ENCODE measurements at places on chromosomes 4 and X. TPM values are rescaled to one million over a fixed set of nuclear protein-coding genes. Genes with fewer than 3 reads are reported as not detected.

The GPR143 gene
- total RNA-seq: not detected

DNA sequence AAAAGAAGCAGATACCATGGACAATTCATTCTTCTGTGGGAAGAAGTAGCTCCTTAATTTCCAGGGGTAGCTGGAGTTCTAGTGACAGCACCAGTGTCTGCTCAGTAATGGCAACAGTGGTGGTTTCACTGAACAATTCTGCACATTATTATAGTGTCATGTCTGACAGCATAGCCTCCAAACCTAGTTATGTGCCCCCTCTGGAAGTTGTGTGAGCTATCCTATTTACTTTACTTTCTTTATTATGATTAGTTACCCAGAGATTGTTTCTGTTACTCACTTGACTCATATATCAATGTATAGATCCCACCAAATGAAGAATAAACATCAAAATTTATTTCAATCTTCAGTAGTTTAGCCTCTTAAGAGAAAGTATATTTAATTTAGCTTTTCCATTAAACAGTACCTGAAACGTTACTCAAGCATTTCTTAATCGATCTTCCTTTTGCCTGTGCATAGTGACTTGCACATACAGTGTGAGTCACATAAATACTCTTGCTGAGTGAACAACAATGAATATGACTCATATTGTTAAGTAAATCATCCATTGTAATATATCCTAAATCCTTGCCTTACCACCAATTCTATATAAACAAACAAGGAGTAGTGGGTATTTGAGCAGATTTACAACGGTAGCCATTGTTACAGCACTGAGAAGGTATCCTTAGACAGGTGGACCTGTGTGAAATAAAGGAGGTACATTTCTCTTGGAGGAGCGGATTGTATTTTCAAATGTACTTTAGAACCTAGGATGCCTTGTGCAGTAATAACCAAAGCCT lies 534.7 kb downstream of the ANKRD50 start:
- no peak overlapping the region for H3K27ac ChIP-seq
- H3K36me3 ChIP-seq: no peaks in the 10 kb centered on the region
- no peaks in the 10 kb centered on the region for H3K27me3 ChIP-seq
- H3K4me3 ChIP-seq: no peak overlapping the region

The LARP7 gene
- total RNA-seq: 32.9 TPM

DNA sequence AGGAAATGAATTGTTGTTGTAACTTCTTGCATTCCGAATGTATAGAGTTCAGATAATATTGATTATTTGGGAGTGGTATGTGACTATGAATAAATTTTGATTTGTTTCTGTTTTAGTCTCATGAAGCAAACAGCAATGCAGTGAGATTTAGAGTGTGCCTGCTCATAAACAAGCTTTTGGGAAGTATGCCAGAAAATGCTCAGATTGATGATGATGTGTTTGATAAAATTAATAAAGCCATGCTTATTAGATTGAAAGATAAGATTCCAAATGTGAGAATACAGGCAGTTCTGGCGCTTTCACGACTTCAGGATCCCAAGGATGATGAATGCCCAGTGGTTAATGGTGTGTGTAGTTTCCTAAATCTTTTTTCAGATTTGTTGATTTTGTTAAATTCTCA lies 2.0 kb downstream of the NCAPG start:
- no peak overlapping the region for H3K4me3 ChIP-seq
- H3K27me3 ChIP-seq: no peaks in the 10 kb centered on the region
- peaks cover 3% of the 10 kb centered on the region for H3K36me3 ChIP-seq
- peaks cover 41% of the 10 kb centered on the region for H3K4me1 ChIP-seq
- H3K27ac ChIP-seq: no peak overlapping the region

The TEX13C gene
- not detected for total RNA-seq

- H3K4me3 ChIP-seq: no peak overlapping the region
- no peaks in the 10 kb centered on the region for H3K36me3 ChIP-seq
- H3K27ac ChIP-seq: no peak overlapping the region
- DNase-seq: no peak
- H3K27me3 ChIP-seq: no peaks in the 10 kb centered on the region
- H3K4me1 ChIP-seq: no peaks in the 10 kb centered on the region
These were observed 156.9 kb downstream of the ENOX2 start for GRCh38 chrX:130746077-130746476.

The SYN1 gene
- 1.1 TPM for total RNA-seq

DNA sequence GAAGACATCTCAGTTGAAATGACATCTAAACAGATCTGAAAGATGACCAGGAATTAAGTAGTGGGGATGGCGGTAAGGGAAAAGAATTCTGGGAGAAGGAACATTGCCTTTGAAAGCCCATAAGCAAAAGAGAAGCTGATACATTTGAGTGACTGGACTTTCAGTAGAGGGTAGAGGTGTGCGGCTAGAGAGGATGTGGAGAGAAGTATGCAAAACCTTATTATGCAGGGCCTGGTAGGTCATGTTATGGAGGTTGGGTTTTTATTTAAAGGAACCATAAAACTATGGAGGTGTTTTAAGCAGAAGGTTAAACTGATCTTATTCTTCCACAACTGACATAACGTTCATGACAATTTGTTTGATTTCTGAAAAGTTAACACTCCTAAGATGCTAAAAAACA lies 36.3 kb downstream of the RPS6KA3 start:
- peak overlapping the region; percentile 74 for H3K27ac ChIP-seq
- no peak for DNase-seq
- no peaks in the 10 kb centered on the region for H3K27me3 ChIP-seq
- H3K4me3 ChIP-seq: peak overlapping the region; percentile 34
- H3K4me1 ChIP-seq: peaks cover 28% of the 10 kb centered on the region

DNA sequence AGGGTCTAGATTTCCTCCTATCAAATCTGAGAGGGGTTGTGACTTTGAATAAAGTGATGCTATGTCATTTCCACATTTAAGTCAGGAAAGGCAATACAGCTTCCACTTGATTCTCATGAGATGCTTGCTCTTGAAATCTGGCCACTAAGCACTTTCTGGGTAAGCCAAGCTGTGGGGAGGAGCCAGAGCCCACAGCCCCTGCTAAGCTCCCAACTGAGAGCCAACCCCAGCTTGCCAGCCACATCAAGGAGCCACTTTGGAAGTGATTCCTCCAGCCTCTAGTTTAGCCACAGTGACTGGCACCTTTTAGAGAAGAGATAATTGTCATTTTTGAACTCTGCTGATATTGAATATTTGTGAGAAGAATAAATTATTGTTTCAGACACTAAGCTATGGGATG lies 1441.5 kb upstream of the IGFBP7 start:
- DNase-seq: no peak
- no peak overlapping the region for H3K27ac ChIP-seq
- H3K36me3 ChIP-seq: no peaks in the 10 kb centered on the region
- no peaks in the 10 kb centered on the region for H3K4me1 ChIP-seq
- H3K4me3 ChIP-seq: no peak overlapping the region

The RHOXF2 gene
- total RNA-seq: not detected

The XAGE1B gene
- not detected for total RNA-seq

DNA sequence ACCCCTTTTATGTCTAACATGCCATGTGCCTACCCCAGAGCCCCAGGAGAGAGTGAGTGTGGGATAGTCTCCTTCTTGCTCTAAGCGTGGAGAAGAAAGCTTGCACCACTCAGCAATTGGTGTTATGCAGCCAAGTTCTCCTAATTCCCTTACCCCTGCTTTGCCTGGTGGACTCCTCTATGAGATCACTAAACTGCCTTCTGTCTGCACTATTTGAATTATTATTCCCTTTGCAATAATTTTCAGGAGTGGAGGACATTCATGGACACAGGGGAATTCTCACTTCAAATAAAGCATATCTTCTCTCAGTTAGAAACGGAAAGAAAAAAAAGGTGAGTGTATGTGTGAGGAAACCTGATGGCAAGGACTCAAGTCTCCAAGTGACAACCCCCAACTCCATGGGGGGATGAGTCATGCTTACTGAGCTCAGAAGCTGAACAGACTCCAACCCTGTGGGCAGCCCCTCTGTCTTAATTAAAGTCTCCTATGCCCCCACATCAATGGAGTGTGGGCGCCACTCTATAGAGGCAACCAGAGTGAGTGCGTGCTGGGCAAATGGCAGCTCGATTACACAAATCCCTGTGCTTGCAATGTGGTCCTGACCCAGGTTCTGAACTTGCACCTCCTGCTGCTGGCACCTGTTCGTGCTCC lies 381.9 kb downstream of the RAB28 start:
- H3K27ac ChIP-seq: no peak overlapping the region
- no peaks in the 10 kb centered on the region for H3K36me3 ChIP-seq
- no peaks in the 10 kb centered on the region for H3K27me3 ChIP-seq
- no peak overlapping the region for H3K4me3 ChIP-seq

GRCh38 chr4:22850055-22850454 lies 157.3 kb downstream of the GBA3 start:
- no peak overlapping the region for H3K27ac ChIP-seq
- H3K4me1 ChIP-seq: no peaks in the 10 kb centered on the region
- no peak for DNase-seq
- H3K27me3 ChIP-seq: no peaks in the 10 kb centered on the region

The DIPK2B gene
- total RNA-seq: not detected

GRCh38 chr4:114562176-114562904 lies 36.3 kb upstream of the UGT8 start:
- no peak overlapping the region for H3K4me3 ChIP-seq
- H3K27me3 ChIP-seq: peaks cover 6% of the 10 kb centered on the region
- no peak for DNase-seq
- no peaks in the 10 kb centered on the region for H3K36me3 ChIP-seq

GRCh38 chr4:133464311-133464710 lies 315.2 kb downstream of the PCDH10 start:
- H3K27me3 ChIP-seq: no peaks in the 10 kb centered on the region
- H3K27ac ChIP-seq: no peak overlapping the region
- H3K4me1 ChIP-seq: no peaks in the 10 kb centered on the region
- no peak for DNase-seq

DNA sequence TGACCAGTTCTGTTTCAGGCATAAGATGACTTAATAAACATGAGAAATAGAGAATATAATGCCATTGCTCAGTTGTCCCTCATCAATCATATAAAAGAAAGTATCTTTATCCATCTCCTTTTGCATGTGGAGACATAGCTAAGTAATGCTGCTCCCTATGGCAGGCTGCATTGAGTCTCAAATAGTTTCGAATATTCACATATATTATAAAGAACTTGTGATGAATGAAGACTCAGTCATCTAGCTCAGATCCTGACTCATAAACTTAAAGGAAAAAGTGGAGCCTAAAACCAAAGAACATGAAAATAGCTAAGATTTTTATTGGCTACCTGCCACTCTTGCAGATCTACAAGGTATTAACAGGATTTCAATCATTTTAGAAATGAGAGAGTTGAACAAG lies 11.7 kb upstream of the TLL1 start:
- no peaks in the 10 kb centered on the region for H3K4me1 ChIP-seq
- no peaks in the 10 kb centered on the region for H3K27me3 ChIP-seq
- no peak overlapping the region for H3K4me3 ChIP-seq
- no peaks in the 10 kb centered on the region for H3K36me3 ChIP-seq

DNA sequence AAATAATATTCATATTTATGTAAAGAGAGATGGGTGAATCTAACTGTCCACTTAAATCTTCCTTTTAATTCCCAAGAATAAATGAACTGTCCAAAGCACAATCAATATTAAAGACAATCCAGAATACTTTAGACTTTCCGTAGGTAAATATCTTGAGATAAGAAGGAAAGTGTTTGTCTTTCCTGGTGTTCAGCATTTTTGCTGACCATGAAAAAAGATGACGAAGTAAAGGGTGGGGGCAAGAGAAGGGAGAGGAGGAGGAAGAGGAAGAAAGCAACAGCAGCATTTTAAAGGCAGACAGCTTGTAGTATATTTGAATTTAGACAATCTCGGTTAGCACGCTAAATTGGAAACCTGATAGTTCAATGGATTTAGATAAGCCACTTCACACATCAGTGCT lies 498.2 kb downstream of the KCNIP4 start:
- no peak overlapping the region for H3K4me3 ChIP-seq
- H3K36me3 ChIP-seq: no peaks in the 10 kb centered on the region
- H3K27ac ChIP-seq: no peak overlapping the region
- H3K27me3 ChIP-seq: peaks cover 10% of the 10 kb centered on the region
- DNase-seq: no peak

DNA sequence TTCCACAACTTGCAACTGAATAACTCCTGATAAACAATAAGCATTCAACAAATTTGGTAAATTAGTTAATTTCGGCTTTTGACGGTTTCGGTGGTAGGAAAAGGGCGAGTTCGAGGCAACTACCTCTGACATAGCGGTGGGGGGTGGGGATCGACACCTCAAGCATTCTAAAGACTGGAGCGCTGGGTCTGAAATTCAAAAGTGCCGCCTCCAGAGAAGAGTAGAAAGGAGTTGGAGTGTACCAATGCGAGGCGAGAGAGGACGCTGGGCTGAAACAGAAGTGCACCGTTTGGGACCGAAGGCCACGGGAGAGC lies 725 bp downstream of the SMC1A start:
- H3K4me3 ChIP-seq: peak overlapping the region; percentile 96
- no peak for DNase-seq
- no peaks in the 10 kb centered on the region for H3K27me3 ChIP-seq
- H3K36me3 ChIP-seq: peaks cover 2% of the 10 kb centered on the region
- peak overlapping the region; percentile 95 for H3K27ac ChIP-seq
- H3K4me1 ChIP-seq: peaks cover 23% of the 10 kb centered on the region

- no peak overlapping the region for H3K27ac ChIP-seq
- H3K4me3 ChIP-seq: no peak overlapping the region
- H3K36me3 ChIP-seq: no peaks in the 10 kb centered on the region
- H3K4me1 ChIP-seq: peaks cover 7% of the 10 kb centered on the region
- H3K27me3 ChIP-seq: peaks cover 20% of the 10 kb centered on the region
- no peak for DNase-seq
These were observed 2.3 kb upstream of the AMBN start for GRCh38 chr4:70589785-70590184.

The NUP62CL gene
- total RNA-seq: 2.2 TPM

The PPM1K gene
- total RNA-seq: 91.1 TPM

GRCh38 chrX:47191331-47191730 lies 2.3 kb upstream of the UBA1 start:
- peaks cover 2% of the 10 kb centered on the region for H3K36me3 ChIP-seq
- DNase-seq: peak; percentile 12
- peaks cover 23% of the 10 kb centered on the region for H3K4me1 ChIP-seq
- no peaks in the 10 kb centered on the region for H3K27me3 ChIP-seq
- H3K4me3 ChIP-seq: peak overlapping the region; percentile 94

All from T-helper 17 cell (primary cell).